ENCODE measurements at places on chromosomes 12 and 14.

- DNase-seq = no peak
Measured at GRCh38 chr12:97797473-97797872, 334.9 kb downstream of the RMST start.

- DNase-seq = no peak
Measured at GRCh38 chr12:75660805-75661404, 149.5 kb upstream of the KRR1 start.

- no peak for DNase-seq
Measured at GRCh38 chr12:3005736-3006135, 46.5 kb downstream of the TEAD4 start.

GRCh38 chr14:22885975-22886374 lies 3.0 kb downstream of the REM2 start:
- DNase-seq = no peak

- DNase-seq = no peak
Measured at GRCh38 chr12:108479364-108480070, 35.6 kb upstream of the FICD start.

- no peak for DNase-seq
Measured at GRCh38 chr12:130556486-130557055, 159.5 kb downstream of the RIMBP2 start.

GRCh38 chr12:20946732-20947131 lies 136.2 kb downstream of the SLCO1B3 start:
- peak; percentile 3 for DNase-seq

DNA sequence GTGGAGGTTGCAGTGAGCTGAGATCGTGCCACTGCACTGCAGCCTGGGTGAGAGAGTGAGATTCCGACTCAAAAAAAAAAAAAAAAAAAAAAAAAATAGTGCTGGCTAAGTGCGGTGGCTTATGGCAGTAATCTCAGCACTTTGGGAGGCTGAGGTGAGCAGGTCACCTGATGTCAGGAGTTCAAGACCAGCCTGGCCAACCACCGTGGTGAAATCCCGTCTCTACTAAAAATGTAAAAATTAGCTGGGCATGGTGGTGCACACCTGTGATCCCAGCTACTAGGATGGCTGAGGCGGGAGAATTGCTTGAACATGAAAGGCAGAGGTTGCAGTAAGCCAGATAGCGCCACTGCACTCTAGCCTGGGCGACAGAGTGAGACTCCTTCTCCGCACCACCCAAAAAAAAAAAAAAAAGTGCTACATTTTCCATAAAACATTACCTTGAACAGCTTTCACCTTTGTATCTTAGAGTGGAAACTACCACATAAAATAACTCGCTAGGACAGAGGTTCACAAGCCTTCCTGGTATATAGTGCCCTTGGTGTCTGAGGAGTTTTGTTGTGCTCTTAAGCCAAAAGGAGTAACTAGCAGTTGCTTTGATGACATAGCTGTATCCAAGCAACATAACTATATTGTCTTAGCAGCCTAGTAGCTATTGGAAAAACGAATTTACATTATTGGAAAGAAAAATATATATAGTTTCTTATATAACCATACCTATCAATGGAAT lies 11.1 kb downstream of the PTGES3 start:
- DNase-seq = peak; percentile 27

GRCh38 chr14:49424436-49425331 lies 161.5 kb downstream of the RPS29 start:
- DNase-seq = no peak

DNA sequence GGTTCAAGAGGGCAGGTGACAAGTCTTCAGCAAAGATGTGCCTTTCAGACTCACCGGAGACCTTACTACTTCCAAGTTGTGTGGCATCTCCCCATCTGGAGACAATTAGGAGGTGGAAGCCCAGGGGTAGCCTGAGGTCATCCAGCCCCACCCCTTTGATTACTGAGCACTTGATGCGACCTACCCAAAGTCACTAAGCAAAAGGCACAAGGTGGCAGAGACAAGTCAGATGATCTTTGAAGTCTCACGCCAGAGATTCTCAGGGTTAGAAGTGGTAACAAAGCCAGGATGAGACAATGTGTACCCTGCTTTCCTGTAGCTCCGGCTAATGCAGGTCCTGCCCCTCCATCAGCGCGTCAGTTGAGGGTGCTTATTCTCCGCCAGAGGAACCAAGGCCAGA lies 1.4 kb upstream of the FOXN3 start:
- no peak for DNase-seq

DNA sequence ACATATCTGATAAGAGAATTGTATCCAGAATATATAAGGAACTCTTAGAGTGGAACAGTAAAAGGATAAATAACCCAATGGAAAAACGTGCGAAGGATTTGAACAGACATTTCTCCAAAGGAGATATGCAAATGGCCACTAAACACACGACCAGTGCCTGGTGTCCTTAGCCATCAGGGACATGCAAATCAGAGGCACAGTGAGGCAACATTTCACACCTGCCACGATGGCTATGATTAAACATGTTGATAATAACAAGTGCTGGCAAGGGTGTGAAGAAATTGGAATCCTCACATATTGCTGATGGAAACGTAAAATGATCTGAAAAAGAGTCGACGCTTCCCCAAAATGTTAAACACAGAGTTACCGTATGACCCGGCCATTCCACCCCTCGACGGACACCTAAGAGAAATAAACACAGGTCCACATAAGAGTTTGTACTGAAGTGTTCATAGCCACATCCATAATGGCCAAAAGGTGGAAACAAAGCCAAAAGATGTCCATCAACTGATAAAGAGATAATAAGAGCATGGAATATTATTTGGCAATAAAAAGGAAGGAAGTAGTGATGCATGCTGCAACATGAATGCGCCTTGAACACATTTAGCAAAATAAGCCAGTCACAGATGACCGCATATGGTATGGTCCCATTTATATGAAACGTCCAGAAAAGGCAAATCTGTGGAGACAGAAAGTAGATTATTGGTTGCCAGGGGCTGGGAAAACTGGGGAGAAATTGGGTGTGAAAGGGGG lies 6.3 kb upstream of the TMEM121 start:
- DNase-seq = no peak

DNA sequence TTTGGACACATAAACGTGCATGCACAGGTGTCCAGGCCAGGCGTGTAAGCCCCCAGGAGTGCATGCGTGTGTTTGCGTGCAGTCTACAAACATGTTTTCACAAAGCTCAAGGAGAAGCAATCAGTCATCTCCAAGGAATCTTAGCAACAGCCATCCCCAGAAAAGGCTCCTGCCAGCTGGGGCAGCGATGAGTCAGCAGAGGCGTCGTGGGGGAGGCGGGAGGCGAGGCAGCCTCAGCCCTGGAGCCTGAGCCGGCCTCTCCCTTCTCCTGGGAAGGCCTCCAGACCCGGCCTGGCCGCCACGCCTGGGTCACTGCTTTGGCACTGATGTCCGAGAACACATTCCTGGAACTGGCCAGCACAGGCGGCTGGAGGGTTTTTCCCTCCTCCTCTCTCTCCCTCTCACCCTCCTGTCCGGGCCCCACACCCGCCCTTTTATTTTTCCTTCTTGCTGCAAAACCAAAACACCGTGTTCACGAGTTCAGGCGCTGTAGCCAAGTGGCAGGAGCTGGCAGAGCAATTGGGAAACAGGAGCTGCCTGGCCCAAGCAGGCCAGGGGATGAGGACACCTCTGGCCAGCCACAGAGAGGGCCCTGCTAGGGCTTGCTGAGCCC lies 92.7 kb downstream of the LRRC74A start:
- peak; percentile 94 for DNase-seq

- peak; percentile 53 for DNase-seq
Measured at GRCh38 chr14:70812124-70812818, 3.0 kb upstream of the MAP3K9 start.

DNA sequence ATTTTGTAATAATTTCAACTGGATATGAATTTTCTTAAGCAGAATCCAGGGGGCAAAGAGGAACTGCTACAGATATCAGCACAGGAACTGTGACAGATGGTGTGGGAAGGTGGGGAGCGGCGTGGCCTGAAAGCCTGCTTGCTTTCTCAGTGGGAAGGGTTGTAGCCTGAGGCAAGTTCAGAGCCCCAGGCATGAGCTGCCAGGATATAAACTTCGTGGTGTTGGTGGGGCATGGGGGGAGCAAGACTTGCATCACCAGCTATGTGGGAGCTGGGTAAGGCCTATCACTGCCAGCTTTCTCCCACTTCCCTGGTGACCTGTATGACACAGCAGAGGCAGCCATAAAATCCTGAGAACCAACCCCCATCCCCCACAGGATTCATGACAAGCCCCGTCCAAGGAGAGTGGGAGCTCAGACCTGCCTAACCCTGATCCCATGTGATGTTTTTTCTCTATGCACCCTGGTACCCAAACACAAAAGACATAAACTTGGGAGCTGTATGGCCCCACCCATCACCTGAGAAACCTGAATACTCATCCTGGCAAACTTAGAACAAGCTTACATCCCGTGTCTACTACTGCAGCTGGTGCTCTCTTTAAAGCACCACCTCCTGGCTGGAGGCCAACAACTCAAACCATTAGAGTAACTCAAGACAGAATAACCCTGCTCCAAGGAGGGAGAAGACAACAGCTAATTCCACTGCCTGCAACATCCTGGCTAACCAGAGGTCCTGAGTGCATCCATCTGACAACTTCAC lies 16.5 kb downstream of the CLEC1A start:
- DNase-seq = no peak

DNA sequence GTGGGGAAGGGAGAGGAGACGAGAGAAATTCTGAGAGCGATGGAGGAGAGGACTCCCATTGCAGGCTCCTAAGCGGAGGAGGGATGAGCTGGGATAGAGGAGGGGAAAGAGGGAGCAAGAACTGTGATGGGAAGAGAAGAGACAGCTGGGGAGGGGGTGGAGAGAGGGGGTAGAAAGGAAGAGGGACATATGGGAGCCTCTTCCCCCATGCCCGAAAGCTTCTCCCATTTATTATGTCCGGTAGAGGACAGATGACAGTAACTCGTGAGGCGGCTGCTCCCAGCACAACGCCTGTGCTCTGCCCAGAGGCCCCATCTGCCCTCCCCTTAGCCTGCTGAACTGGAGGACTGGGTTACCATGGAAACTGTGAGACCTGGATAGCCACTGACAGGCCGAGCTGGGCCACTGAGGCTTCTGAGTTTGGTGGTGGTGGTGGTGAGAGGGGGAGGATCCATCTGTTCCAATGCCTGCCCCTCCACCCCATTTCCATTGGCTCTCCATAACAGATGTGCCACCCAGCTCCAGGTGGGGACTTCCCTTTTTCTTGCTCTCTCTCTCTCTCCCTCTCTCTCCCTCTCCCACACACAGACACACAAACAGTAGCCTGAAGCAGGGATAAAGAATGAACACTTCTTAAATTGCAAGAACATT lies 8.3 kb downstream of the CPNE6 start:
- DNase-seq = no peak

- DNase-seq = no peak
Measured at GRCh38 chr12:12019881-12020280, 50.9 kb upstream of the BCL2L14 start.

DNA sequence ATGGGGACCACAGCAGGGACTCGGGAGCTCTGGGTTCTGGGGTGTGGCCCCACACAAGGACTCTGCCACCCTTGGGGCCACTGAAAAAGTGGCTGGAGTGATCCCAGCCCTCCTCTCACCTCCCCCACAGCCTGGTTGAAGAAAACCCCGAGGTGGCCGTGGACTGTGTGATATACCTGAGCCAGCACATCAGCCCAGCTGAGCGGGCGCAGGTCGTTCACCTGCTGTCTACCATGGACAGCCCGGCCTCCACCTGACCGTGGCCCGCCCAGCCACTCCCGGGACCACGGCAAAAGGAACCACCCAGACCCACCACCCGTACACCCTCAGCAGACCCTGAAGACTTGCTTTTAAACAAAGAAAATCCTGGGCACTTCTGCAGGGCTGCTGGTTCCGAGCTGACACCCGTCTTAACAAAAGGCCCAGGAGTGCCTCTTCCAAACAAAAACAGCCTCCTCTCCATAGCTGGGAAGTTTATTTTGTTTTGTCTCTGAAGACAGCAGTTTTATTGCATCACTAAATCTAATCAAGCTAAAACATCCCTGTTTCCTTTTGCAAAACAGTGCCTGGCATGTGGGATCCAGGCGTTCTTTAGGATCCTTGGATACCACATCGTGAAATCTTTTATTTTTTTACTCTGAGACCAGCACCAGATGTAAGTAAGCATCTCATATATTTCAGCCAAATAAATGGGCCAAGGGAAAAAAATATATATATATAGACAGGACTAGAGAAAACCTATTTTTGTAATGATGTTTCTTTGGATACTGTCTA lies 42.8 kb downstream of the FOXN4 start:
- no peak for DNase-seq

DNA sequence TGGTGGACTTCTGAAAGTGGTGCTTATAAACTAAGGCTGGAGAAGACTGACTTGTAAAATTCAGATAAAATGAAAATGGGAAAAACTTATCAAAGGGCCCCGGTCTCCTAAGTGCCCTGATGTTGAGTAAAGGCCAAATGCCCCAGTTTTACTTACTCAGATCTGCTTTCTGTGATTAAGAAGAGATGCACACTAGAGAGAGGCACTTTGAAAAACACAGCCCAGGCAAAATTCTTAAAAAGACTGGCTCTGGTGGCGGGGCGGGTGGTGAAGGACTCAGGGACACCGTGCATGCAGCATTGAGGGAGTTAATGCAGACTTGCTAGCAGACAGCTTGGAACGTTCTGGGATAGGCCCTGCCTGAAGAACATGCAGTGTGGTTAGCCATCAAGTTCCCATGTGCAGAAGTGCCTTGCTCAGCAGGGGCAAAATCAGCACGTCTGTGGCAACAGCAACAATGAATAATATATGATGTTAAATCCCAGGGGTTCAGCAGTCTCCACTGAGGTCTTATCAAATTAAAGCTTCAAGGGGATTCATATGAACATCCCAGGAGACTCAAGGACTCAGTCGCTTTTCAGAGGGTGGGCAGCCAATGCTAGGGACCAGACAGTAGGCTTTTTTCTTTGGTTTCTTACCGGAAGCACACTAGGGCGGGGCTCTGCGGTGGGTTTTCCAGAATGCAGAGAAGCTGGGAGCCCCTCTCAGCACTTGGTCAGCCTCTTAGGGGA lies 105.0 kb downstream of the DAD1 start:
- DNase-seq = no peak

DNA sequence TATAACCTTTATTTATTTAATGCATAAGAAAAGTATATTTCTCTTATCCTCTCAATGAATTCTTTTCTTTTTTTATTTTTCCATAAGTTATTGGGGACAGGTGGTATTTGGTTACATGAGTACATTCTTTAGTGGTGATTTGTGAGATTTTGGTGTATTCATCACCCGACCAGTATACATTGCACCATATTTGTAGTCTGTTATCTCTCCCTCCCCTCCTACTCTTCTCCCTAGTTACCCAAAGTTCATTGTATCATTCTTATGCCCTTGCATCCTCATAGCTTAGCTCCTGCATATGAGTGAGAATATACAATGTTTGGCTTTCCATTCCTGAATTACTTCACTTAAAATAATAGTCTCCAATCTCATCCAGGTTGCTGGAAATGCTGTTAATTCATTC lies 1900.0 kb upstream of the SEL1L start:
- DNase-seq = no peak

DNA sequence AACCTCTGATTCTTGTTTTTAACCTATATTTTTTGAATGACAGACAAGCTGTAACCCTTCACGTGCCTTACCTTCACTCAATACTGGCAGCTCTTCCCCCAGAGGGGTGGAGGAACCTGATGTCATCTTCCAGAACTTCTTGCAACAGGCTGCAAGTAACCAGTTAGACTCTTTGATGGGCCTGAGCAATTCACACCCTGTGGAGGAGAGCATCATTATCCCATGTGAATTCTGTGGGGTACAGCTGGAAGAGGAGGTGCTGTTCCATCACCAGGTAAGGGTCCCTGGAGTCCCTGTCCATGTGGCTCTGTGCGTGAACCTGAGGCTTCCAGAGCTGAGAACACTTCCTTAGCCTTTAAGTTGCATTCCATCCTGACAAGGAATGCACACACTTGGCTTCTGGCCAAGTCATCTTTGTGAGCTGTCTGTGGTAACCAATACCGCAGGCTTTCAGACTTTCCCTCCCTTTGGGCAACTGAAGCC lies 22.7 kb downstream of the TRAFD1 start:
- DNase-seq = no peak

Data from T47D (cell line).